ENCODE measurements at places on chromosomes 4 and X. TPM values are rescaled to one million over a fixed set of nuclear protein-coding genes. Genes with fewer than 3 reads are reported as not detected.

FAM241A gene
- 7.8 TPM for total RNA-seq

HERC3 gene
- total RNA-seq: 31.8 TPM

ARHGEF6 gene
- total RNA-seq: 25.6 TPM

SAT1 gene
- 41.3 TPM for total RNA-seq

- H3K27ac ChIP-seq: no peak overlapping the region
- no peaks in the 10 kb centered on the region for H3K4me1 ChIP-seq
- H3K27me3 ChIP-seq: peaks cover 9% of the 10 kb centered on the region
- no peaks in the 10 kb centered on the region for H3K36me3 ChIP-seq
These were observed 8.3 kb upstream of the HOPX start for GRCh38 chr4:56689201-56689969.

DNA sequence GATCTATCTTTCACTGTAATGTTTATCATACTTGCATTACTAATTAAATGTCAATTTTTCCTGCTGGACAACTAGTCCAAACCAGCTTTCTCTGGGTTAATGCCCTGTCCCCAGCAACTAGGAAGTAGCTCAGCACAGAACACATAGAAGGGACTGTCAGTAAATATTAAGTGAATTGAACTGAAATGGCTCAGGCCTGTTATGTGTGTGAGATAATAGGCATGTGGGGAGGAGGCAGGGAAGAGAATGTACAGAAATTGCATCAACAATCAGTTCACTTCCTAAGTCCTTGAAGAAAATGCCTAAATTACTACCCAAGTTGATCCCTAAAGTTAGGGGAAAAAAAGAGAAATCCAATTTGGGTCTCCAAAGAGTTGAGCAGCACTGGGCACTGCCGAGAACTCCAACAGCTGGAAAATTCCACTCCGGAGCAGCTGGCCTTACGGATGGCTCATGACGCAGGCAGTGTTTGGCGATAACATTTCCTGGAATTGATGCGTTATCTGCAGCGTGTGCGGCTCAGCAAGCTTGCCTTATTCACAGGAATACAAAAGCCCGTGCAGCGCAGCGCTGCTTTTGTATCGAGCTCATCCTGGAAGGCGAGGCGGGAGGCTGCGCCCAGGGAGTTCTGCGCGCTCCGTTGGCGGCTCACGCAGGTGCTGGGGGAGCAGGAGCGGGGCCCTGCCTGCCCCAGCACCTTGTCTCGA is 297.3 kb upstream of the LCORL start:
- no peak overlapping the region for H3K4me3 ChIP-seq
- H3K27me3 ChIP-seq: no peaks in the 10 kb centered on the region
- H3K27ac ChIP-seq: no peak overlapping the region

GRCh38 chr4:13452927-13453579 is 31.1 kb downstream of the RAB28 start:
- H3K4me1 ChIP-seq: peaks cover 5% of the 10 kb centered on the region
- peaks cover 8% of the 10 kb centered on the region for H3K36me3 ChIP-seq
- H3K27me3 ChIP-seq: no peaks in the 10 kb centered on the region

GRCh38 chrX:151982222-151982621 is 7.7 kb upstream of the GABRE start:
- H3K36me3 ChIP-seq: no peaks in the 10 kb centered on the region
- no peak for DNase-seq
- H3K27me3 ChIP-seq: no peaks in the 10 kb centered on the region
- no peak overlapping the region for H3K4me3 ChIP-seq
- H3K4me1 ChIP-seq: no peaks in the 10 kb centered on the region

DNA sequence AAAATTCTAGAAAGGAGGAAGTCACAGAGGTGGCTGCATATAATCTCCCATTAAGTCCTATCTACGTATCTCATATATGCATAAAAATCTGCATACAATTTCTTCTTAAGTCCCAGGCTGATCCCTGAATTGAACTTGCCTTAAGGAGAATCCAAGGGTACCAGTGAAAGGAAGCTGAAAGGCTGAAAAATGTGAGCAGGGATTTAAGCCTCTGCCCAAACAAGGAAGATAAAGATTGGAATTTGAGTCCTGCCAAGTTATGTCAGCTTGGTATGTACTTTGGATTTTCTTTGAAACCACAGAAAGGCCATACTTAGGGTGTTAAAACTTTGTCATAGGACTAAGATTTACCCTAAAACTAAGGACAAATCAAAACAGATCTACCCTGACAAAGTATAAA is 26.5 kb upstream of the GEMIN8 start:
- no peak overlapping the region for H3K4me3 ChIP-seq
- no peak overlapping the region for H3K27ac ChIP-seq
- no peaks in the 10 kb centered on the region for H3K27me3 ChIP-seq
- no peaks in the 10 kb centered on the region for H3K4me1 ChIP-seq
- DNase-seq: no peak

GRCh38 chr4:126906466-126906865 is 726.3 kb upstream of the INTU start:
- H3K36me3 ChIP-seq: no peaks in the 10 kb centered on the region
- no peaks in the 10 kb centered on the region for H3K27me3 ChIP-seq
- no peak for DNase-seq
- H3K27ac ChIP-seq: no peak overlapping the region

DNA sequence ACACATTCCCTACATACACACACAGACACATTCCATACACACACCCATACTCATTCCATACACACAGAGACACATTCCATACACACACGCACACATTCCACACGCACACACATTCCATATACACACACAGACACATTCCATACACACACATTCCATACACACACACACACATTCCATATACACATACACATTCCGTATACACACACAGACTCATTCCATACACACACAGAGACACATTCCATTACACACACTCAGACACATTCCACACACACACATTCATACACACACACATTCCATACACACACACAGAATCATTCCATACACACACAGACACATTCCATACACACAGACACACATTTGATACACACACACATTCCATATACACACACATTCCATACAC is 15.2 kb downstream of the LINC00632 start:
- no peaks in the 10 kb centered on the region for H3K27me3 ChIP-seq
- no peaks in the 10 kb centered on the region for H3K36me3 ChIP-seq
- H3K4me3 ChIP-seq: no peak overlapping the region
- H3K4me1 ChIP-seq: no peaks in the 10 kb centered on the region
- no peak overlapping the region for H3K27ac ChIP-seq

GRCh38 chr4:104015680-104016079 is 295.9 kb upstream of the TACR3 start:
- DNase-seq: no peak
- no peak overlapping the region for H3K4me3 ChIP-seq
- H3K27ac ChIP-seq: no peak overlapping the region
- no peaks in the 10 kb centered on the region for H3K36me3 ChIP-seq

GRCh38 chr4:73603854-73604584 is 16.2 kb downstream of the RASSF6 start:
- no peaks in the 10 kb centered on the region for H3K36me3 ChIP-seq
- DNase-seq: no peak
- H3K4me3 ChIP-seq: no peak overlapping the region
- H3K27ac ChIP-seq: no peak overlapping the region
- H3K27me3 ChIP-seq: no peaks in the 10 kb centered on the region
- no peaks in the 10 kb centered on the region for H3K4me1 ChIP-seq

DNA sequence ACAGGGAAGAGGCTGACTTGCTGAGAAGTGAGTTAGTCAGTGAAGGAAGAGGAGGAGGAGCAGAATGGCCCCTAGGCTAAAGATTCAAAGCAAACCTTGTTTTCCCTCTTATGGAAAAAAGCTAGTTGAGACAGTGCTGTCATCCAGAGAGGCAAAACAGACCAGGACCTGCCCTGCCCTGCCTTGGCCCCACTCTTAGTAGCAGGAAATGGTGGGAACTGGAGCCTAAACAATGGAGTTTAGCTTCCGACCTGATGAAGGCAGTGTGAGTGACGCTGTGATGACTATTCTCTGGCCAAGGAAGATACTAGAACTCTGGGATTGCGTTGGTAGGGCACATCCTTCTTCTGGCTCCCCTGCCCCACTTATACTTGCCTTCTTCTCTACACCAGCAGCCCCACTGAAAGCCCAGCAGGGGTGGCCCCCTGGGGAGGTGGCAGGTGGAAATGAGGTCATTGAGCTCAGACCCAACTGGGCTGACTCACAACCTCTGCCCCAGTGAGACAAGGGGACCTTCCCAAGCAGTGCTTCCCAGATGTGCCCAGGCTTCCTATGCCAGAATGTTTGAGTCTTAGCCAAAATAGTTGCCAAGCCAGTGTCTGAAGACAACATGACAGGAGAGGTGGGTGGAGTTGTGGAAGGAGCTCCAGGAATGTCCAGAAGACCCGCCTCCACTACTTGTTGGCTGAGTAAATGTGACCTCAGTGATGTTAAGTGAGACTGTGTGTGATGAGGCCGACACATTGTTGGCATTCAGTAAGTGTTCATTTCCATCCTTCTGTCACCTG is 38.8 kb downstream of the MSN start:
- H3K4me3 ChIP-seq: no peak overlapping the region
- H3K27me3 ChIP-seq: no peaks in the 10 kb centered on the region
- DNase-seq: peak; percentile 61
- peak overlapping the region; percentile 38 for H3K27ac ChIP-seq

GRCh38 chr4:10666616-10667015 is 18.0 kb downstream of the CLNK start:
- no peak overlapping the region for H3K27ac ChIP-seq
- H3K27me3 ChIP-seq: no peaks in the 10 kb centered on the region
- peaks cover under 1% of the 10 kb centered on the region for H3K4me1 ChIP-seq
- DNase-seq: no peak
- H3K36me3 ChIP-seq: no peaks in the 10 kb centered on the region

DNA sequence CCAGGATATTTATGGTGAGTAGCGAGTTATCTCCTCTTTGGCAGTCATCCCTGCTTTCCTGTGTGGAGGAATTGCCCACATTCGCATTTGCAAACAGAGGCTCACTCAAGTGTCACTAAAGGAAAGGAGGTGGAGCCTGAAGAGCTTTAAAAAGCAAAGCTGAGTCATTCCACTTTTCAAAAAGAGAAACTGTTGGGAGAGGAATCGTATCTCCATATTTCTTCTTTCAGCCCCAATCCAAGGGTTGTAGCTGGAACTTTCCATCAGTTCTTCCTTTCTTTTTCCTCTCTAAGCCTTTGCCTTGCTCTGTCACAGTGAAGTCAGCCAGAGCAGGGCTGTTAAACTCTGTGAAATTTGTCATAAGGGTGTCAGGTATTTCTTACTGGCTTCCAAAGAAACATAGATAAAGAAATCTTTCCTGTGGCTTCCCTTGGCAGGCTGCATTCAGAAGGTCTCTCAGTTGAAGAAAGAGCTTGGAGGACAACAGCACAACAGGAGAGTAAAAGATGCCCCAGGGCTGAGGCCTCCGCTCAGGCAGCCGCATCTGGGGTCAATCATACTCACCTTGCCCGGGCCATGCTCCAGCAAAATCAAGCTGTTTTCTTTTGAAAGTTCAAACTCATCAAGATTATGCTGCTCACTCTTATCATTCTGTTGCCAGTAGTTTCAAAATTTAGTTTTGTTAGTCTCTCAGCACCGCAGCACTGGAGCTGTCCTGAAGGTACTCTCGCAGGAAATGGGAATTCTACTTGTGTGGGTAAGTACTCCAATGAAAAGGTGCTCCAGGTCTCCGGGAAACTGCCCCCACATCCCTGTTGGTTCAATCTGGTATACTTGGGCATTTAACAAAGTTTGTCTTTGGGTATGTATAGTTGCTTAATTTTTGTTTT is at the start of gene EGF:
EGF (plus strand) TSS at position 178 of the 890 bp plus-strand sequence; CDS start at position 631, 453 bp downstream.
- no peak for DNase-seq
- no peaks in the 10 kb centered on the region for H3K36me3 ChIP-seq
- no peaks in the 10 kb centered on the region for H3K4me1 ChIP-seq
- H3K27ac ChIP-seq: no peak within 1 kb of the TSS
- H3K27me3 ChIP-seq: no peaks in the 10 kb centered on the region

DNA sequence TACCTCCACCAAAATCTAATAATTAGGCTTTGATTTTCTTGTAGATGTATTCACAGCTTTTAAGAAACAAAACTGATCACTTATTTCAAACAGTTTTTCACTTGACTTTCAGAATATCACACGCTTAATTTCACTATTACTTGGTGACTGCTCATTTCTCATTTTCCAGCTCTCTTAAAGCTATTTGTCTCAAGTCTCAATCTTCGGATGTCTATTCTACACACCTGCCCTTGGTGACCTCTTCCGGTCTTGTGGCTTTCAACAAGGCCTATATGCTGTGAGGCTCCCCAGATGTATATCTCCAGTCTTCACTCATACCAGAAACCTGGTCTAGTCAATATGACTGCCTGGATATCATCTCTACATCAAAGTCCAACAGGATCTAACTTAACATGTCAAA is 34.9 kb upstream of the ANXA10 start:
- H3K4me1 ChIP-seq: no peaks in the 10 kb centered on the region
- no peak overlapping the region for H3K4me3 ChIP-seq
- H3K36me3 ChIP-seq: no peaks in the 10 kb centered on the region
- DNase-seq: no peak

GRCh38 chr4:64911846-64912245 is 502.6 kb upstream of the TECRL start:
- DNase-seq: no peak
- no peaks in the 10 kb centered on the region for H3K36me3 ChIP-seq
- H3K4me1 ChIP-seq: no peaks in the 10 kb centered on the region
- H3K27me3 ChIP-seq: no peaks in the 10 kb centered on the region
- no peak overlapping the region for H3K27ac ChIP-seq

- no peaks in the 10 kb centered on the region for H3K36me3 ChIP-seq
- peak overlapping the region; percentile 78 for H3K4me3 ChIP-seq
- H3K4me1 ChIP-seq: peaks cover 23% of the 10 kb centered on the region
- no peaks in the 10 kb centered on the region for H3K27me3 ChIP-seq
- DNase-seq: peak; percentile 41
These were observed 626 bp downstream of the TBC1D1 start for GRCh38 chr4:37891260-37892159.

GRCh38 chr4:147078875-147079658 is 133.4 kb upstream of the TTC29 start:
- DNase-seq: no peak
- H3K4me3 ChIP-seq: no peak overlapping the region
- H3K36me3 ChIP-seq: no peaks in the 10 kb centered on the region
- H3K4me1 ChIP-seq: no peaks in the 10 kb centered on the region
- H3K27ac ChIP-seq: no peak overlapping the region

DNA sequence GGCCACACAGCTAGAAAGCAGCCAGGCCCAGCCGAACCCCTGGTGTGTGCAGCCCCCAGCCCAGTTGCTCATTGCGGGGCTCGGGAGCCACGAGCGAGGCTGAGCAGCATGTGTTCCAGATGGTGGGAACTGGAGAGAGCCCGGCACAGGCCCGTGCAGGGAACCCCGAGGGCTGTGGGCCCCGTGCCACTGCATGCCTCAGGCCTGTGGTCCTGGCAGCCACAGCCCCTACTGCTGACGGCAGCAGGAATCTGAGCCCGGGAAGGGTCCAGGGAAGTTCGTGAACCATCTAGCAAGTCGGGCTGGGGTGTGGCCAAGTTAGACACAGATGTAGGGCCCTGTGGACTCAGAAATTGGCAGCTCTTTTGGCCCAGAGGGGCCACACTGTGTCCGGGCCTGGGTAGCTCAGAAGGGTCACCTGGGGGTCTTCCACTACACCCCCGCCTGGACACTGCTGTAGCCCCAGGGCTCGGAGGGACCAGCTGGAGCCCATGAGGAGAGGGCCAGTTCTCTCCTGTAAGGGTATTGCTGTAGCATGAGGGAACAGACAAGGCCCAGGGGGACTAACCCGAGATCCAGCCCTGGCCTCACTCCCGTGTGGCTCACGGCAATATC is 12.1 kb downstream of the HTRA3 start:
- H3K4me3 ChIP-seq: no peak overlapping the region
- H3K36me3 ChIP-seq: no peaks in the 10 kb centered on the region
- no peak overlapping the region for H3K27ac ChIP-seq

GRCh38 chr4:1416051-1416947 is 10.1 kb upstream of the NKX1-1 start:
- H3K27me3 ChIP-seq: peaks cover 4% of the 10 kb centered on the region
- H3K4me1 ChIP-seq: no peaks in the 10 kb centered on the region
- no peak for DNase-seq
- H3K4me3 ChIP-seq: no peak overlapping the region
- no peak overlapping the region for H3K27ac ChIP-seq
- H3K36me3 ChIP-seq: no peaks in the 10 kb centered on the region
